ENCODE measurements at places on chromosomes 1 and 21.

DNA sequence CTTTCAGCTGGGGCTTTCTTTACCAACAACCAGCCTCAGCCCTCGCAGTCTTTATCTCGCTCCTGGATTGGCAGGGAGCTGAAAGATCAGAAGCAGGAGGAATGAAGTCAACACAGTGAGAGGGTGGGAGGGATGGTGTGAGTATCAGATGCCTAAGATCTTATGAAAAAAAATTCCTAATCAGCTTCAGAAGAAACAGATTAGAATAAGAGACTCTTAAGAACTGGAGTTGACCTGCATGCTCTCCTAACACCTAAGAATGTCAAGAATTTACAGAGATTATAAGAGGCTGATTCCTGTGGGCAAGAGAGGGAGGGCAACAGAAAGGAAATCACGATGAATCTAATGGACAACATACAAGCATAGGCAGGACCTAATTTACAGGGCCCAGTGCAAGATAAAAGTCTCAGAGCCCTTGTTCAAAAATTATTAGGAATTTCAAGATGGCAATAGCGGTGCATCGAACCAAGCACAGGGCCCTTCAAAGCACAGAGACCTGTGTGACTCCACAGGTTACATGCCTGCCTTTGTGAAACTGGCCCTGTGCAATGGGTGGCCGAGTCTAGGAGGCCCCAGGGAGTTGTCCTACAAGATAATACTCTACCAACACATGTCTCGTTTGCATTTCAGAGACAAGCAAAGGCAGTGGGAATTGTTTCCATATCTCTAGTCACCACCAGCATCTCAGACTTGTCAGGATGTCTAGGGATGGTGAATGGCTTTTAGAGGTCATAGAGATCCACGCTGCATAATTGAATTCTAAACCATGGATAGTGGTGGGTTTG, 65.3 kb upstream of the PPP2R5A start:
- DNase-seq: no peak

- no peak for DNase-seq
Observed at GRCh38 chr1:165134431-165134830, 222.1 kb downstream of the LMX1A start.

DNA sequence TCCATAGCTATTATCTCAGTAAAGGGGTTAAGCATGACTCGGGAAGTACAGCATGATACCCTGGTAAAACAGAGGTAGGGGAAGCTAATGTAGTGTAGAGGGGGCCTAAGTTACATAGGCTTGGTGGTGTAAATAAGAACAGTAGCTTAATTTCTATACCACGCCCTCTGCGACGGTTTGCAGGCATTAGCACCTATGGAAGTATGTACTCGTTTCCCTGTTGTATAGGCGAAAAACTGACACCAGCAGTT, 470 bp upstream of the NAXE start:
- no peak for DNase-seq

- DNase-seq: no peak
Observed at GRCh38 chr21:42421018-42421793, 17.5 kb downstream of the UBASH3A start.

DNA sequence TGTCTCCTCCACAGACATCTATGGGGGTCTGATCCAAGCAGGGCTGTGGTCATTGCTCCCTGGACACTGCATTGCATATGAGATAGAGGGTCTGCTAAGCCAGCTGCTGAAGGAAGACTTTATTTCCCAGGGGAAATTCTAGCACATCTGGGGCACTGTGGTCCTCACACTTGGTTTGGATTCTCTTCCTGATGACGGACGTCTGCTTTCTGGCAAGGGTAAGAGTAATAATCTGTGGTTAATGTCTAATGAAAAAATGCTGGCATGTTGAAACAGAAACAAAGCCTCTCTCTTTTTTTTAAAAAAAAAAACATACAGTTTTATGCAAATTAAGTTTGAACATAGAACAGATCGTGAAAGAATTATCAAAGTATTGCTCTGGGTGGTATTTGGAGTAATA, 553.9 kb downstream of the DPYD start:
- DNase-seq: no peak

GRCh38 chr1:207888652-207889051, 22.3 kb downstream of the CD34 start:
- DNase-seq: no peak

GRCh38 chr1:24535778-24536177, 20.1 kb upstream of the NCMAP start:
- DNase-seq: no peak

DNA sequence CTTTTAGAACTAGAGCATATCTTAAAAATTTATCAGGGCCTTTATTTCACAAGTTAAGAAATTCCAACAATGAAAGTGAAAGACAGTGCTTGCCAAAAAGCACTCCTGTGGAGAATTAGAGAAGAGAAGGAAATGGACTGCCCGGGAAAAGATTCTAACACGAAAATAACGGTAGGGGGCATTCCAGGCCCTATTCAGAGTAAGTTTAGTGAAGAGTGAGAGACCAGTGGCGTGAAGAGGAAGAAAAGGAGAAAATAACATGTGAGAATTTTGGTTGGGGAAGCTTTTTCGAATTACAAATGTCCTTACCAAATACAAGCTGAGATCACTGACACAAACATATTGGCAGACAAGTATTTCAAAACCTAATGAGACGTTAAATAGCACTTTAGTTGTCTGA, 38.4 kb upstream of the RBM34 start:
- peak; percentile 8 for DNase-seq

- peak; percentile 32 for DNase-seq
Observed at GRCh38 chr1:222187566-222188332, 360.2 kb downstream of the HHIPL2 start.

- no peak for DNase-seq
Observed at GRCh38 chr21:45959182-45959581, 22.4 kb upstream of the COL6A1 start.

DNA sequence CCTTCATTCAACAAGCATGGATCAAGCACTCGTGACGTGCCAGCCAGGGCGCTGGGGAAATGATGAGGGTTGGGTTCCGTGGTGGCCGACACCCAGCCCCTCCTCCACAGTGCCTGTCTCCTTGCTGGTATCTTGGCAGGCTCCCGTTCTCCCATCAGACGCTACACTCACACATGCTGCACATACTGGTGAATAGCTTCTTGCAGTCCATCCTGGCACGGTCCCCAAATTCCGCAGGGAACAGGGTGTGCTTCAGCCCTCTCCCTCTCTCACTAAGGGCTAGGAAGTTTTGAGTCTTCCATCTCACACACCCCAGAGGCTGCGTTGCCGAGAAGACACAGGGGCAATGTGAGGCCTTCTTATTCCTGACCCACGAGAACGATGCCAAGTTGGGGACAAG, 10.1 kb upstream of the MEF2D start:
- no peak for DNase-seq

GRCh38 chr21:40060083-40060677, 192.9 kb downstream of the PCP4 start:
- no peak for DNase-seq

- no peak for DNase-seq
Observed at GRCh38 chr21:34771512-34772028, 102.8 kb downstream of the CLIC6 start.

GRCh38 chr1:7388488-7389185, 382.5 kb upstream of the VAMP3 start:
- no peak for DNase-seq

- DNase-seq: no peak
Observed at GRCh38 chr1:61828805-61829204, 86.5 kb downstream of the PATJ start.

GRCh38 chr1:203480084-203480483, 4.5 kb downstream of the PRELP start:
- no peak for DNase-seq

DNA sequence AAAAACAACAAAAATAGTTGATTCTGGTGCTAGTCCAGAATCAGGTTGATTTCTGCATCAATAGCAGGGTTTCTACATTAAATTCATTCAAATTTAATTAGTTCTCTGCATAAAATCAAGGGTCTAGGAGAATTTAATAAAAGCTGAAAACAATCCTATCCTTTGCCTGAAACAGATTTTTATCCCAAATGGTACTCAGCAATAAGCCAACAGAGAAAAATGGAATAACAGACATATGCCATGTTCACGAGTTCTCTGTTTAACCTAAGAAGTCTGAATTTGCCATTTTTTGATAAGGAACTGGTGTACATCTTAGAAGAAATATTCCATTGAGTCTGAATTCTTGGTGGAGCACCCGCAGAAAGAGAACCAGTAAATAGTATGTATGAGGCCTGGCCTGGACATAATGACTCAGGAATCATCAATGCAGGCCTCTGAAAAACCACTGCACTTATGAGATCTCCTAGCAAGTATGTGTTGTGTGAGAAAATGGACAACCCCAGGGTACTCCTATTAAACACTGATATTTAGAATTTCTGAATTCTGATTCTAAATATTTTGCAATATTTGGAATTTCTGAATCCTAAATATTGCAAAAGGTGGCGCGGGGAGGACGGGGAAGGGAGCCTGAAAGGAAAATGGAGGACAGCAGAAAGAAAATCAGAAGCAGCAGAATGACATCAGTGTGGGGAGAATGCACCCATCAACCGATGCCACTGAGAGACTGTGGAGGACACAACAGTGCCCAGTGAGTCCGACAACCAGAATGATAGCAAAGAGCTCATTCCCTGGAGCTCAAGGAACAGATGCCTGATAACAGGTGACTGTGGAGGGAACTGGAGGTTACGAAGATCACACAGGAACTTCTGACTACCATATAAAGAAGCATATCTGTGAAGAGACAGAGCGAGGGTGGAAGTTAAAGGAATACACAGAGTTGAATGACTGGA, 97.6 kb downstream of the APP start:
- DNase-seq: no peak

- DNase-seq: peak; percentile 76
Observed at GRCh38 chr1:222618001-222618879, at the start of gene MIA3. Gene MIA3 (plus strand): TSS chr1:222618097. CDS start chr1:222618111, 14 bp downstream.

DNA sequence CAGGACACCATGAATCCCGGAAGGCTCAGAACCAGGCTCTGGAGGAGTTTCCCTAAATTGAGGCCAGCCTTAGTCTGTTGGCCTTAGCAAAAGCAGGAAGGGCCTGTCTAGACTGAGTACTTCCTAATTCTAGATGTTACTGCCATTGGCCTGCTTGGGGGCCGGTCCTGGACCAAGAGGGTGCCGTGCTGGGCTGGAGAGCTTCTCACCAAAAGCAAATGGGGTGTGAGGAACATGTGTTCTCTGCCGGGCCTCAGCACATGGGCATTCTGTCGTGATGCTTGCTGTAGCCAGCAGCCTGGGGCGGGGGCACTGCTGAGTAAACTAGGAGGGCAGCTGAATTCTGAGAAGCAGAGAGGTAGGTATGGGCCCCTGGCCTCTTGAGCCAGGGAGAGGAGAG, 35.7 kb upstream of the MAN1C1 start:
- no peak for DNase-seq

GRCh38 chr1:220690140-220691052, at the start of gene C1orf115:
Gene C1orf115 (plus strand): TSS chr1:220690363. CDS start chr1:220690403, 40 bp downstream.
- peak; percentile 91 for DNase-seq

GRCh38 chr1:24381256-24381655, 32.3 kb downstream of the STPG1 start:
- no peak for DNase-seq

DNA sequence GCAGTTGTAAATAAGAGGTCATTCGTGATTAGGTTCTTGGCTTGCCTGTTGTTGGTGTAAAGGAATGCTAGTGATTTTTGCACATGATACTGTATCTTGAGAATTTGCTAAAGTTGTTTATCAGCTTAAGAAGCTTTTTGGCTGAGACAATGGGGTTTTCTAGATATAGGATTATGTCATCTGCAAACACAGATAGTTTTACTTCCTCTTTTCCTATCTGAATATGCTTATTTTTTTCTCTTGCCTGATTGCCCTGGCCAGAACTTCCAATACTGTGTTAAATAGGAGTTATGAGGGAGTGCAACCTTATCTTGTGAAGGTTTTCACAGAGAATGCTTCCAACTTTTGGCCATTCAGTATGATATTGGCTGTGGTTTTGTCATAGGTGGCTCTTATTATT, 576.1 kb upstream of the RGS18 start:
- no peak for DNase-seq

GRCh38 chr1:115893545-115893944, 52.6 kb upstream of the NHLH2 start:
- no peak for DNase-seq

- no peak for DNase-seq
Observed at GRCh38 chr1:230599926-230600656, 42.2 kb upstream of the COG2 start.

- no peak for DNase-seq
Observed at GRCh38 chr1:15937706-15938168, 38.2 kb downstream of the ZBTB17 start.

DNA sequence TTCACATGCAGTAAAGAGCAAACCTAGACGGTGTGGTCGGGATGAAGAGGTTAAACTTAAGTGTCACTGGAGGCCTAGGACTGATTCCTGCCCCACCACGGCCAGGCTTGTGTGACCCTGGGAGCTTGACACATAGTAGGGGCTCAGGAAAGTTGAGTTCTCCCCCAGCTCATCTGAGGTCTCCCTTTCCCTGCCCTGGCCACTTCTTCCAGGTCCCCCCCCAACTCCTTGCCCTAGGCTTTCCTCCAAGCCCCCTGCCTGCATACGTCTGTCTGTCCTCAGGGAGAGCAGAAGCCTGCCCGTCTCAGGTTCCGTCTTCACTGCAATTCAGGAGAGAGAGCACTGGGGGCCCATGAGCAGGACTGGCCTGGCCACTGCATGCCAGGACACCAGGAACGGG, 225.8 kb downstream of the PTPRU start:
- no peak for DNase-seq

DNA sequence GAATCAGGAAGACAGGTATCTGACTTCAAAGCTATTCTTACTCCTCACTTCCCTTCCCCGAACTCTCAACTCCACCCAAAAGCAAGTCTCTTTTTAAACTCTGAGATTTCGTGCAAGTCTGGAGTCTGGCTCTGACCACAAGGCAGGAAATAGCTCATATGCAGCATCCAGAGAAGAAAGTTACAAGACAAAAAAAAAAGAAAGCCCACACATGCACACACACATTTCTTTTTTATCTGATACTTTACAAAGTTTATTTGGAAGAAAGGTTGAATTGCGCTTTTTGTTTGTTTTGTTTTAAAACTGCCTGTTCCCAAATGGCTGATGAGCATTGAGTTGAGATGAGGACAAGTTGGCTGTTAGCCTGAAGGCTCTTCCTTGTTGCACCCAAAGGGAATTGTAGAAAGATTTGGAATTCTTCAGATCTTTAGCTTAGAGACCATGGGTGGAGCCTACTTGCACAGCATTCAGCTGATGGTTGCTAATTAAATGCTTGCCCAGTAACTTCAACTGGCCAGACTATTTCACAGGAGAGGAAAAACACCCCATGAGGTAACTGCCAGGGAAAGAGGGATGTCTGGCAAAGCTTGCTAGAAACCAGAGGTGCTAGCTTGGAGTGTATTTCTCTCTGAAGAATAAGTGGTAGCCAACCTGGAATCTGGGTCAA, 490.3 kb downstream of the TTLL7 start:
- no peak for DNase-seq

DNA sequence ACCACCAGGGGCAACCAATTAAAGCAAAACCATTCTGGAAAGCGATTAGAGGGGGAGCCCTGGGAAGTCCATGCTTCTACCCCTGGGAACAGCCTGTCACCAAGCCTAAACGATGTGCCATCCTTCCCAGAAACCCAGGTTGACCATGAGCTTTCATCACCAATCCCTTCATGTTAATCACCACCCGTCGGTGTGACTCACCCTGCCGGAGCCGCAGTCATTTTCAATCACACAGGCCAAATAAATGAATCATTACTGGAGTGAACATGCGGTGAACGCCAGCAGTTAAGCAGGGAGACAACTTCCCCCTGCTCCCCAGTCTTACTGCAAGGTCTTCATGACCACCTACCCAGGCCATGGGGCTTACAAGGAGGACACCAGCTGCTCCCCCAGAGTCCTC, 308.8 kb downstream of the AJAP1 start:
- DNase-seq: no peak

GRCh38 chr21:21907271-21907670, 909.1 kb downstream of the NCAM2 start:
- no peak for DNase-seq

All from retina (tissue), 1 donor.